ENCODE measurements at places on chromosomes 4 and X.

- DNase-seq, result no peak
Measured at GRCh38 chr4:80010316-80010715, 62.7 kb downstream of the ANTXR2 start.

DNA sequence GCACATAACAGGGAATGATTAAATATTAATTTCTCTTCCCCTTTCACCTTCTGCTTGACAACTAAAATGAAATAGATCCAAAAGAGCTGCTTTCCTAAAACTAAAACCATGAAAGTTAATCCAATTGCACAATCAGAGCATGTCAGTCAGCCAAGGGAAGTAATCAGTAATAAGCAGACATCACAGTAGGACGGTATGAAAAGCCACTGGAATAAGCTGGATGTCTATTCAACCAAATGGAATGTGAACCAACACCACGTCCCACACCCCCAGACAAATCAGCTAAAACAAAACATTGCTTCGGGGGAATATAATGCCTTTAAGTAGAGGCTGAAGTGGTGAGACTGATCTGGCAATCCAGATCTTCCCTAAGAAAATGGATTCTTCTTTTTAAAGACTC, 859.4 kb upstream of the FTHL17 start:
- no peak for DNase-seq

DNA sequence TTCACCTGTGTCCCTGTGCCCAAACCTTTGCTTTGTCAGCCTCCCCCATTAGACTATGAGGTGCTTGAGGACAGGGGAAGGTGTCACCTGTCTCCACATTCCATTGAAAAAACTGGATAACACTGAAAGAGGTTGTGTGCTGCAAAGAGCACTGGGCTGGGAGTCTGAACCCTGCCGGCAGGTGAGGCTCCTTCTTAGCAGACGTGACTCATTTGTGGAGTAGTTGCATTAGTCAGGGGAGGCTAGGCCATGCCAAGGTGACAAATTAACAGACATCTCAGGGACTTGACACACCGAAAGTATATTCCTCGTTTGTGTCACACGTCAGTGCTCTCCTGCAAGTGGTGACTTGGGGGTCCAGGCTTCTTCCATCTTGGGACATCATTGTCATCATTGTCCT, 95.9 kb upstream of the STX18 start:
- no peak for DNase-seq

GRCh38 chrX:28599957-28600356, 12.7 kb downstream of the IL1RAPL1 start:
- no peak for DNase-seq

GRCh38 chr4:175451238-175451965, 360.7 kb downstream of the GPM6A start:
- DNase-seq, result no peak

DNA sequence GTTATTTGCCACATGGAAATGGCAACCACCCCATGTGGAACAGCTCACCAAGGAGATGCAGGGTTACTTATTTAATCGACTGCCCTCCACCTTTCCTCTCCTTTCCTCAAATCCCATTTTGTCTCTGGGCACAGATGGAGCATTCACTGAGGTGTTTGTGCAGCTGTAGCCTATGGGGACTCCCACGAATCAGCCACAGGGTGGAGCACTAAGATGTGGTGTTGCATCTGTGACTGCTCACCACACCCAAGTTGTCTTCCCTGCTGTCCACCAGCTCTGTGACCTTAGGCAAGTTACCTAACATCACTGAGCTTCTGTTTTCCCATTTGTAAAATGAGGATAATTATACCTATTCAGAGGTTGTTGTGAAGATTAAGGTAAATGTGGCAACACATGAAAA, 252.4 kb upstream of the CPEB2 start:
- peak; percentile 16 for DNase-seq

DNA sequence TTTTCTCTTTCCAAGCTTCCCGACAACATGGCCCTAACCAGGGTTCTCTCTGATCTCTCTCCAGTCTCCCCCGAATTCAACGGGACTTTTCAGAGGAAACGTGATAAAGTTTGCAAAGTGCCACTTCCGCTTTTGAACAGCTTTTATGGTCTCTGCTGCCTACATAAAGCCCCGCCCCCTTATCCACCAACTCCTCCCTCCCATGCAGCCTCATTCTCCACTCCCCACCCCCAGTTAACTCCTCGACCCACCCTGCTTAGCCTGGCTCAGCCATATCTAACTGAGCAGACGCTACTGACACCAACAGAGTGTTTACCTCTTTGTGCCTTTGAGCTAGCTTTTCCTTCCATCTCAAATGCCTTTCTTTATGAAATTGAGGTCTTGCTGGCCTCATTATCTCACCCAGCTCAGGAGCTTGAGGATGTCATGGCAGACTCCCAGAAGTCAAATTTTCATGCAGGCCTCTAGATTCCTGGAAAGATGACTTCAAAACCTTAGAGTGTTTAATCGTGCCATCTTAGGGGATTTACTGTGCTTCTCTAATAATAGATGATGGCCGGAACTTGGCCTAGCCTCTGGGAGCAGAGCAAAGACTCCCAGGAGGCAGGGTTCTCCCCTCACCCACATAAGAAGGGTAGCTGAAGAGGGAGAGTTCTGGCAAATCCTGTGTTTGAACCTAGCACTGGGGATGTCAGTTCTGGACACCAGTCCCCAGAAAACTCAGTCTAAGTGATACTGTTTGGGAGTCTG, 606.0 kb downstream of the BCOR start:
- DNase-seq, result no peak

DNA sequence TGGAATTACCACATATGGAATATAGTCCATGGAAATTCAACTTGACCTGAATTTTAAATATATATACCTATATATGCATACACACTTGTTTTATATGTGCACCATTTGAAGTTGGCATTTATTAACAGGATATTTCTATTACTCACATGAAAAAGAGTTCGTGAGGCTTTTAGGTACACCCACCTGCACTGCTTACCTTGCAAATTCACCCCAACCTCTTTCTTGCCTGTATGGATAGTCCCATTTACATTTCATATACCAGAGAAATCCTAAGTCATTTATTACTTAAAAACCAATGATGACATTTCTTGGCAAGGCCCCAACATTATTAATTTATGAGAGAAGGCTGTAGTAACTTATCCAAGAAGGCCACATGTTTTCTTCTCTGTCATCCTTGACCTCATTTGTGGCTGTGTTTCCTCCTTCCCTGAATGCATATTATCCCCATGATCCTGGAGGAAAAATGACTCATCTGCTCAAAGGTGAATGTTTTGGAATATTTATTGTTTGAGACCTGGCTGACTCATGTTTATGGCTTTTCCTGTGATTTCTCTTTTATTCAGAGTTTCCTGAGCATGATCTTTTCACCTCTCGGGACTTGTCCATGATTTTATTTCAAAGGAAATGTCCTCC, 62.2 kb upstream of the FAM241A start:
- no peak for DNase-seq

- DNase-seq, result no peak
Measured at GRCh38 chr4:152531479-152531878, 4.4 kb downstream of the FBXW7 start.

All from WTC11 (cell line).